BE2C (cell line): ENCODE measurements at places on chromosomes 4 and X.

GRCh38 chr4:74480267-74480666, 35.3 kb downstream of the AREG start:
- DNase-seq, result no peak

GRCh38 chr4:87843936-87844335, 11.2 kb downstream of the MEPE start:
- DNase-seq, result no peak

GRCh38 chr4:90162566-90162965, 35.4 kb downstream of the CCSER1 start:
- DNase-seq, result no peak

DNA sequence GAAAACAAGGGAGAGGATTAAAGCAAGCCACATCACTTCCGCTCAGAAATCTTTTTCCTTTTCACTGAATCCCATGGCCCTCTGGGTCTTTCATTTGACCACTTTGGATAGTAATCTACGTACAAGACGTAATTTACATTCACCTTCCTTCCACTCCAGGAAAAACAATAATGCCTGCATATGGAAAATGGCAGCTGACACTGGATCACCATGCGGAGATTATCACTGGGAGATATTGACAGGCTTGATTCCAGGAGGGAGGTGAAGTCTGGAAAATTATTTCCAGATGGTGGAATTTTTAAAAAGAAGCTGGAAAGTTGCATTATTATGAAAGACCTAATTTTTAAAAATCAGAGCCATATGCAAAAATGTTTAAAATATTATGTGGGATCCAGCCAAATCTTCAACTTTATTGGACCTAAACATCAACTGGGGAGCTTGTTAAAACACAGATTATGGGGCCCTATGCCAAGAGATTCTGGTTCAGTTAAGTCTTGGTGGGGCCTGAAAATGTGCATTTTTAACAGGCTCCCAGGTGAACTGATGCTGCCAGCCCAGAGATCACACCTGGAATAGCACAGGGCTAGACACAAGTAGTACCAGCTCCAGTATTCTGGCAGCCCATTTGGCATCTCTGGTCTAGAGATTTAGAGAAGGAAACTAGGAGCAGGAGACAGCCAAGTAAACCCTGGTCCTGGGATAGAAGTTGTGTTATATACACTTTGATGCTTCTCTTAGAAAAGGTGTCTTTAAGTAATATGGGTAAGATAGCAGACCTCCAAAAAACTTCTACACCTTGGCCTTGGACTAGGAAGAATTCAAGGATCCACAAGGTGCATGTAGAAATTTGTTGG, 290.3 kb upstream of the LDB2 start:
- DNase-seq, result no peak

DNA sequence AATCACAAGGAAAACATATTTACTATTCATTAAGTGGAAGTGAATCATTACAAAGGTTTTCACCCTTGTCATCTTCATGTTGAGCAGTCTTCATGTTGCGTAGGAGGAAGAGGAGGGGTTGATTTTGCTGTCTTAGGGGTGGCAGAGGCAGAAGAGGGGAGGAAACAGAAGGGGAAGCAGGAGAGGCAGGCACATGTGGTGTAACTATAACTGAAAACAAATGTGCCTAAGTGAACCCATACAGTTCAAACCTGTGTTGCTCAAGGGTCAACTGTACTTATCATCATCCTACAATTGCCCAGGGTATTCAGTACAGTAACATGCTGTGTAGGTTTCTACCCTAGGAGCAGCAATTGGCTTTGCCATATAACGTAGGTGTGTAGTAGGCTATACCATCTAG, 47.2 kb downstream of the SYNPO2 start:
- DNase-seq, result no peak

- no peak for DNase-seq
These were observed 8.5 kb downstream of the PTTG2 start for GRCh38 chr4:37968747-37969146.

- no peak for DNase-seq
These were observed 203.5 kb downstream of the RBM46 start for GRCh38 chr4:154984616-154985015.

- no peak for DNase-seq
These were observed 1010.4 kb downstream of the ADGRL3 start for GRCh38 chr4:62210486-62210885.

DNA sequence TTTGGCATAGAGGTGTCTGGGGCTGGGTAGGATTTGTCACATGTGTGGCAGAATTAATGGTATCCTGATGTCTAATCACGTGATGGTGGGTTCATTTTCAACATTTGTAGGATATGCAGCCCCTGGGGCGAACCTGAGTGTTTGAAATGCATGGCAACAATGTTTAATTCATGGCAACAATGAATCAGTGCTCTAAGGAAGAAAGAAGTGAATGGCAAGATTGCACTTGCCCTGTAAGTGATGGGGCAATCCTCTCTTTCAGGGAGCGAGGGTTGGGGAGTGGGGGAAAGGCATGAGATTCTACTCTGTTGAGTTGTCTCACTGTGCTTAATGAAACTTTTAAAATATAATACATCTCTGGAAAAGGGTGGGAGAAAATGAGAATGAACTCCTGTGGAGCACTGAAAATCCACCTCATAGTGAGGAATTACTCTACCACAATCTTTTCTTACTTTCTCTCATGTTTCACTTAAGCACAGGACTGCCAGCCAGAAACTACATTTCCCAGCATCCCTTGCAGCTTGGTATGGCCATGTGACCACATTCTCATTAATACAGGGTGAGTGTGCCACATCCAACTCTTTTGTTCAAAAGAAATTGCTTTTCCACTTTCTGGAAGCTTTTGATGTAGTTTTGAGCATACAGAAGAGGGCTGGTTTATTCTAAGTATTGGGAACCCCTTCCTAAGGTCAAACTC, 64.0 kb upstream of the PGM2 start:
- DNase-seq, result peak; percentile 16

- DNase-seq, result no peak
These were observed 30.4 kb upstream of the LAMP2 start for GRCh38 chrX:120499301-120500072.

DNA sequence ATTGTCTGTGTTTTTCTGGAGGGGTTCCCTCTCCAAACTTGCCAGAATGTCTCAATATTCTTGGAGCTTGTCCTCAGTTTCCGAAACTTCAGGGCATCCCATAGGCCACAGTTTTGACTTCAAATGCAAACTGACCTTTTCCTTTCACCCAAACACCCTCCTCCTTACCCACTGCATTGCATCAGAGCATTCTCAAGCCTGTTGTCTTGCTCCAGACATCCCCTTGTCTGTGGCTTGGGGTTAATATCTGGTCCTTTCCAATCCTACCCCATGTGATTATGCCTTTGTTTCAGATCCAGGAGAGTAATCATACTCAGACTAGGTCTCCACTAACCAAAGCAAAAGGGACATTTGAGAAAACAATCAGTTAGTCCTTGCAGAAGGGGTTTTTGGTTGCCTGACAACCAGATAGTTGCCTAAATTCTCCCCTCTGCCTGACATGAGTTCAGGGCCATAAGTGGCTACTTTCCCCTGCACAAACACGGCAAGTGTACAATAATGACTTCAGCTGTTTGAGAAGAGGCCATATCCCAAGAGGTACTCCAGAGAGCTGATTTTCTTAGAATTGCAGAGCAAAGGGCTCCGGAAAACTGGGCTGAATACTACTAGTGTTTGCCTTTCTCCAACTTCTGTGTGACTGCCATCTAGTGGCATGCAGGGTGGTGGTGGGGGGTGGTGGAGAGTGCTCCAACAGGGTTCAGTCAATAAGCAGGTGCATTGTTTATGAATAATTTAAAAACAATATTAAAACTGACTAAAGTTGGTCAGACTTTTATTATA, 130.2 kb downstream of the CHRDL1 start:
- peak; percentile 44 for DNase-seq

DNA sequence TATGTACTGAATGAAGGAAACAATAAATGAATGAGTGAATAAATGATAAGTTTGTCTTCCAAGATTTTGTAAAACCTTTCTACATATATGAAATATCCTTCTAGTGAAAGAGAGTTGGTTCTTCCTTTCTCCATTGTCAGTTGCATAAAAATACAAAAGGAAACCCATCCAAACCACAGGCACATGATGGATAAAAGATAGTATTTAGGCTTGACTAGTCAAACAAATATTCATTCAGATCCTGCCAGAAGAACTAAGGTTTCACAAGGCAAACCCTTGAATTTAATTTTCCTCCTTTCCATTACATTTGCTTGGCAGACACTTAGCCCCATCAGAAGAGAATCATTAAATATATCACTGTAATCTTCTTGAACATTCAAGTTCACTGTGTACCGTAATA, 208.4 kb downstream of the COL25A1 start:
- no peak for DNase-seq

- no peak for DNase-seq
These were observed 12.0 kb downstream of the DHRSX start for GRCh38 chrX:2488621-2489285.

- DNase-seq, result no peak
These were observed at the start of gene HOPX for GRCh38 chr4:56681158-56681852. Gene HOPX, minus strand, starts transcription at chr4:56681296. Its CDS starts 23,480 bp downstream, at chr4:56657816.

GRCh38 chrX:85963736-85964135, 83.6 kb downstream of the CHM start:
- no peak for DNase-seq

GRCh38 chr4:130257271-130257670, 1161.3 kb downstream of the C4orf33 start:
- DNase-seq, result no peak

DNA sequence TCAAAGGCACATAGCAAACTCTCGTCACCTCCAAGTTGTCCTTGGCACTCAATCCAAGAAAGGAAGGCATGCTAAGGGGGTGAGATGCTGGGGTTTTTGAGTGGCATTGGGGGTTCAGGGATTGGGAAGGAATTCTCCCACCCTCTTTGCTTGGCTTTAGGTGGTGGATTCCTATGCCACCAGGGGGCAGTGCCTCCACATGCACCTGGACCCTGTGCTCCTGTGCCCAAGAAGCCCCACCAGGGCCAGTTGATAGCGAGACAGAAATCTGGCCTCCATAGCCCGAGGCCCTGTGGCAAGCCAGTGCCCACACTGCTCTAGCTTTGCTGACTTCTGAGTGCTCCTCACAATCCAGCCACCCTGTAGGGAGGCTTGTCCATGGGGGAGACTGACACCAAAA, 2.0 kb upstream of the FATE1 start:
- DNase-seq, result peak; percentile 15

DNA sequence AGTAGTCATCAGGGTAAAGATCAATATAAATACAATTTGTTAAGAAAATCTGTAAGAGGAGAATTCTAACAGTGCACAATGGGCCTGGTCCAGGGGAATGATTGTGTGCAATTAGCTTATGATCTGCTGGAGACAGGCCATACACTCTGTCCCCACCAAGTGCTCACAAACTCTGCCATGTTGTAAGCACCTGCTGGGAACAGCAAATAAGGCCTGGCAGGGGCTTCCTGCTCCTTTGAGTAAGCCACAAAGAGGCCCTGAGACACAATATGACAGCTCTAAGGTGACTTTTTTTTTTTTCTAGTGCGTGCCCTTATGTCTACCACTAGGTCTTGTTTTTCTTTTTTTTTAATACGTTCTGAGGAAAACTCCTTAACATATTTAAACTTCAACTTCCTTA, 866.3 kb upstream of the PCDH7 start:
- no peak for DNase-seq

DNA sequence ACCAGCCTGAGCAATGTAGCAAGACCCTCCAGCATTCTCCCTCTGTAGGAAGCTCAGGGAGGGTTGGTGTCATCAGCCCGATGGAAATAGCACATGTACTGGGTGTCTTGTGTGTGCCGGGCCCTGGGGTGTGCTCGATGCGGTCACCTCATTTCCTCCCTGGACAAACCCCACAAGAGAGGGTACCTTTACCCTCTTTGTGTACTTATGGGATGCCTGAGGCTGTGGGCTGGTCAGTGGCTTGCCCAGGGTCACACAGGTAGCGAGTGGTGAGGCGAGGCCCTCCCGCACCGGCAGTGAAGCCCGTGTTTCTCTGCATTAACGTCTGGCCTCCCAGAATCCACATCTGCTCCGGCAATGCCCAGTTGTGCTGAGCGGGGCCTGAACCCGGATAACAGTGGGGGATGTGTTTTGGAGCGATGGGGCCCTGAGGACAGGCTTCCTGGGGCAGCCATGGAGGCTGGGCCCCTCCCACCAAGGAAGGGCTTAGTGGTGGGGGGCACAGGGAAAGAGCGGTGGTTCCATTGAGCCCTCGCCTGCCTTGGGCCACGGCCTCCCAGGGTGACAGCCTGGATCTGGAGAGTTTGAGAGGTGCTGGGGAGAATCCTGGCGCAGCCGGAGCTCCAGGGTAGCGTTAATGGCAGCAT, 8.1 kb downstream of the PSAPL1 start:
- no peak for DNase-seq

GRCh38 chr4:181007751-181008150, 1235.5 kb upstream of the TENM3 start:
- DNase-seq, result no peak

GRCh38 chrX:14073556-14073955, 43.9 kb upstream of the GEMIN8 start:
- DNase-seq, result no peak

- DNase-seq, result no peak
These were observed 46.6 kb upstream of the HS6ST2 start for GRCh38 chrX:133005042-133005441.

DNA sequence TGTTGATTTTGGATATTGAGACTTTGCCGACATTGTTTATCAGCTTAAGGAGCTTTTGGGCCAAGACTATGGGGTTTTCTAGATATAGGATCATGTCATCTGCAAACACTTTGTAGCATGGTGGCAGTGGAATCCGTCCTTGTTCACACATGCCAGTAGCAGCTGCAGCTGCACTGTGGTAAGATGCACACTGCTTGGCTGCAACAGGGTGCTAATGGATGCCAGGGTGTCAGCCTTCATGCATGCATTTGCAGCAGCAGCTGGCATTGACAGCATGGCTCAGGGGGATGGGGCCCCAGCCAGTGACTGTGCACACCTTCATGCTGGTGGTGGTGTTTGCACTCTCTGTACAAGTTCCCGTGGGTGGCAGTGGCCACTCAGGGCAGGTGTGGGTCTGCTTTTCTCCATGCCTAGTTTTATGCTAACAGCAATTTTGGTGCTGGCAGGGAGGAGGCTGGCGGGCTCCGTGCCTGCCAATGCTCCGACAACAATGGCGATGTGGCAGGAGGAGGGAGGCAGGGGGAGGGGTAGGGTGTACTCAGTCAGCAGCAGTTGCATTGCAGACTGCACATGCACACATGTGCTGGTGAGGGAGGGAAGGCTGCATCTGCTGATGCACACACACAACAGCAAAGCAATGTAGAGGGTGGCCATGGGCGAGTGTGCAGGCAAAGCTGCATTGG, 37.5 kb downstream of the BEX3 start:
- no peak for DNase-seq

GRCh38 chr4:169098054-169098497, 88.0 kb upstream of the CBR4 start:
- no peak for DNase-seq

- no peak for DNase-seq
These were observed 35.0 kb upstream of the HS3ST1 start for GRCh38 chr4:11463707-11464106.

DNA sequence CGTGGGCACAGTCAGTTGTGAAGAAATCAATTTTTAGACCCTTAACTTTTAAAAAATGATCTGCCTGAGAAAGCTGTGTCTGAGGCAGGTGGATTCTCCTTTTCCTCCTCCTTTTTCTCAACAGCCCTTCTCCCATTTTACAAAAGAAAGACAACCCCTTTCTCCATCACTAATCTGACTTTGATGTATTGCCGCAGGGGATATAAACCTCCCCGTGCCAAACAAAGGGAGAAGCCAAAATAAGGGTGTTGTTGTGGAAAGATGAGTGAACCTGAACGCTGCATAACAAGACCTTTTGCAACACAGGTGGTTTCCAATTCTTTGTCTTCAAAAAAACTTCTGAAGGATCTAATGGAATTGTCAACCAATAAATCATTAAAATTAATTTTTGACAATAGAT, 8.4 kb upstream of the FHL1 start:
- no peak for DNase-seq
